CD4-positive, alpha-beta T cell (primary cell): ENCODE measurements at places on chromosomes 2 and 18.
A peak's percentile ranks its signal among the peaks of the same experiment; 100 is the strongest.

DNA sequence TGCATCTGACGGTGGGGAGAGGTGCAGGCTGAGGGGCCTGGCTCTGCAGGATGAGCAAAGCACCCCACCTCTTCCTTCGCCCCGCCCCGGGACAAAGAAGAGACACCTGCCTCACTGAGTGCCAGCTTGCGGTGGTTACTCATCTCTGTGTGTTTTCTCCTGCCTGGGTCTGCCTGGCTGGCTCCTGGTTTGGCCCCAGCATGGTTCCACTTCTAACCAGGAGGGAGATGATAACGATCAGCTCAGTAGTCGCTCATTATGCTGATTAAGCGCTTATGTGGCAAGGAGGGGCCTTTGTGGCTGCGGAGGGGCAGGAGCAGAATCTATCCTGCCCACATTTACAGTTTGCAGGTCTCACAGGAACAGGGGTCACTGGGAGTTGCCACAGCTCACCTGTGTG is 68.7 kb upstream of the EDAR start:
- DNase-seq, result no peak

GRCh38 chr2:101809698-101810097 is 112.2 kb downstream of the MAP4K4 start:
- DNase-seq, result no peak

DNA sequence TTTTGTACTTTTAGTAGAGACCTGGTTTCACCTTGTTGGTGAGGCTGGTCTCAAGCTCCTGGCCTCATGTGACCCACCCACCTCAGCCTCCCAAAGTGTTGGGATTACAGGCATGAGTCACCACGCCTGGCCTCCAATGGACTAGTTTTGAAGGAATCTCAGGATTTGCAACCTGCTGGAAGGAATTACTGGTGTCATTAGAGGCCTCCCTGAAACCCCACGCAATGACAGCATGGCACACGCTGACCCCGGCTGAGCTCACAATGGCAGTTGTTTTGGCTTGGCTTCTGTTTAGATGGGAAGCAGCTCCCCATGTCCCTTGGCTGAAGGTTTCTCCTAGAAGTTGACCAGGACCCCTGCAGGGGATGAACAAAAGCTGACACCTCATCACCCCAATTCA is 23.1 kb upstream of the COPS8 start:
- DNase-seq, result no peak

DNA sequence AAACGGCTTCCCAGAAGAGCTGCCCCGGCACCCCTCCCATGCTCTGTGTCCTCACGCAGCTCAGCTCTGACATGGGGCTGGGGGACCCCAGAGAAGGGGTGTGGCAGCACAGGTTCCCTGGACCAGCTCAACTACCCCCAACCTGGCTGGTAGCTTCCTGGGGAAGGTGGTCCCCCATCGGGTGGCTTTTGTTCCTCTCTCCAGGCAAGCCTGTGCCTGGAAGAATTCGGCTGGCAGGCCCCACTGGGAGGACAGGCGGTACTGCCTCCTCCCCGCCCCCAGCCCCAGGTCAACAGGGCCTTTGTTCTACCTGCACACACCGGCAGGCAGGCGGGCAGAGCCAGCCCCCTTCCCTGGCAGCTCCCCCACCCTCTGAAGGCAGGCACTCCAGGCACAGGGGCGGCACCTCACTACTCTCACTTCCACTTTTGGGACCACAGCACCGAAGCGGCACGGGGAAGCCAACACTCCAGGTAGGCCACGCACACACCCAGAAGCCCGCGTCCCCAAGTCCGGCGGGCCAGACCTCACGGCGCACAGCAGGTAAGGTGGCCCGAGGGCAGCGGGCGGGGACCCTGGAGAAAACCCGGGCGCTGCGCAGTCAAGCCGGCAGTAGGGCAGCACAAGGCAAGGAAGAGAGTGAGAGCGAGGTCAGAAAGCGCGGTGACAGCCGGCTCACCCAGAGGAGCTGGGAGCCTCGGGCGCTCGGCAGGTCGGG is 1.3 kb downstream of the HS6ST1 start:
- DNase-seq, result peak; percentile 48

- DNase-seq, result no peak
Measured at GRCh38 chr2:235267251-235267650, 226.6 kb upstream of the AGAP1 start.

- no peak for DNase-seq
Measured at GRCh38 chr2:148013876-148014275, 6.7 kb downstream of the ORC4 start.

- peak; percentile 18 for DNase-seq
Measured at GRCh38 chr2:216777637-216778273, 82.1 kb downstream of the TNP1 start.
